ENCODE measurements at places on chromosomes 4 and X.

- no peak for DNase-seq
These were observed 44.1 kb downstream of the NAA11 start for GRCh38 chr4:79281566-79282359.

DNA sequence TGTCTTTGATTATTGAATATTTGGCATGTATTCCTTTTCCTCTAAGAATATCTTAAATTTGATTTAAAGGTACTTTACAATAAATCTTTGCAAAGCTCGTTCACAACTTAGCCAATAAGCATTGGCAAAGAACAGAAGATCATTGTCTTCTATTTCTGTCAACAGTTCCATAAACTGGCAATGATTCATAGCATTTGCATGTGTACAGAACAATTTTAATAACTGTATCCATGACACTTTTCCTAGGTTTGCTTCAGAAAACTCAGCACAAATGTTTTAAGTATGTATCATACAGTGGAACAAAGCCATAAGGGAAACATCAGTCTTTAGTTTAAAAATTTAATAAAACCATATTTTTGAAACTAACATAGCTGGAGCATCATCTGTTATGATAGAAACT is 462.7 kb upstream of the RPS6KA3 start:
- DNase-seq = no peak

DNA sequence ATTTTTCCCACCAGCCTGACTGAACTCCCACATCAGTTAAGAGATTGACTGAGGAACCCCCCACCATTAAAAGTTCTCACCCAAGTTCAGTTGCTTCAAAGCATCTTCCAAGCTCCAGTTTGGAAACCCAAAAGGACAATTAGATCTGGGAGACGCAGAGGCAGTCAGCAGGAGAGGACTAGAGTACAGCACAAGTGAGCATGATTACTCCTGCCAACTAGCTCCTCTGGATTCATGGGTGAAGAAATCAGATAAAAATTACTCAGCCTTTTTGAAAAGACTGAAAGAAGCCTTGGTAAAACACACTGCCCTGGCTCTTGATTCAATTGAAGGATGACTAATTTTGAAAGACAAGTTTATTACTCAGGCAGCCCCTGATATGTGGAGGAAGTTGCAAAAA is 297.5 kb downstream of the ADAM29 start:
- no peak for DNase-seq

DNA sequence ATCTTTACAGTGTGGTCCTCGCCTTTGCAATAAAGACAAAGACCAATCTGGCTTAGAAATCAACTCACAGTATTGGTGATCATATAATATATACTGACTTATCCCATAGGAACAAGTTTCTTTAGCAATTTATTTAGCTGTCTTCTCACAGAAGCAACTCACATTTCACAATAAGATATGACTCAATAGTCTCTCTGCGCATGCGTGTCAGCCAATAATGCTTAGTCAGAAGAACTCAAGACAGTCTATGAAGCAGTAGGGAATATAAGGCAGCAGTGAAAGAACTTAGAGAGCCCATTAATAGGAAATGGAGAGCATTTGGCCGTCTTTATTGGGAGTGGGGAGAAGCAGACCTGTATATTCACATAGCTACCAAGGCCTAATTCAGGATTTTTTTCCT is 216.7 kb downstream of the IL13RA2 start:
- DNase-seq = peak; percentile 1

GRCh38 chrX:314781-315595 is 3.6 kb downstream of the GTPBP6 start:
- no peak for DNase-seq

DNA sequence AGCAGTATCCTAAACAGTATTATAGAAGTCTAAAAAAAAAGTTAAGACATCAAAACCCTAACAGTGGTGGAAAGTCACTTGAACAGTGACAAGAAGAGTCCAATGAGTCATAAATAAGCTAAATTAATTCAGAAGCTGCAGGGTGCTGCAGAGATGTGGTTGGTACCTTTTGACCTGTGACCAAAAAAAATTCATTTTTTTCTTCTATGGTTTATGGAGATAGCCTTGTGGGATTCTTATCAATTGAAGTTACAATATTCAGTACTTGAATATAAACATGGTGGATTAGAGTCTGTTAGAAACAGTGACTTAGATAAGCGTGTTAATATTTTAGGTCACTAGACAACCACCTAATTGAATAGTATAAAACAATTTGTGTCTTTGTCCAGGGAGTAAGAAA is 35.4 kb downstream of the CCSER1 start:
- DNase-seq = no peak

- no peak for DNase-seq
These were observed 21.2 kb upstream of the FAM156A start for GRCh38 chrX:52979568-52979967.

- peak; percentile 9 for DNase-seq
These were observed 2.8 kb upstream of the SEL1L3 start for GRCh38 chr4:25865586-25865985.

DNA sequence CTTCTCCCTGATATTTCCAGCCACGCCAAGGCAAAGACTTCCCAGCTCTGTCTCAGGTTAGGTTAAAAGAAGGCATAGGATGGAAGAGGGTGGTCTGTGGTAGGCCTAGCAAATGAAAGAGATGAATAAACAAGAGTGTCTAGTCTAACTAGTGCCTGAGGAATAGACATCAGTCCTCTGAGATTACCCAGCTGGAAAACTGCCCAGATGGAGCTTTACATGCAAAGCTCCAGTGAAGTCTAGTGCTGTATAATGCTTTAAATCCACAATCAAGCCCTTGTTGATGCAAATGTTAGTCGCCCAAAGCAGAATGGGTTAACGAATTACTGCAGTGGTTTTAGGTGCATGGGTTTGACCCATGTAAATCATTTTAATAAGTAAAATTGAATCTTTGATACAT is 24.8 kb upstream of the GUCY1B1 start:
- peak; percentile 91 for DNase-seq

DNA sequence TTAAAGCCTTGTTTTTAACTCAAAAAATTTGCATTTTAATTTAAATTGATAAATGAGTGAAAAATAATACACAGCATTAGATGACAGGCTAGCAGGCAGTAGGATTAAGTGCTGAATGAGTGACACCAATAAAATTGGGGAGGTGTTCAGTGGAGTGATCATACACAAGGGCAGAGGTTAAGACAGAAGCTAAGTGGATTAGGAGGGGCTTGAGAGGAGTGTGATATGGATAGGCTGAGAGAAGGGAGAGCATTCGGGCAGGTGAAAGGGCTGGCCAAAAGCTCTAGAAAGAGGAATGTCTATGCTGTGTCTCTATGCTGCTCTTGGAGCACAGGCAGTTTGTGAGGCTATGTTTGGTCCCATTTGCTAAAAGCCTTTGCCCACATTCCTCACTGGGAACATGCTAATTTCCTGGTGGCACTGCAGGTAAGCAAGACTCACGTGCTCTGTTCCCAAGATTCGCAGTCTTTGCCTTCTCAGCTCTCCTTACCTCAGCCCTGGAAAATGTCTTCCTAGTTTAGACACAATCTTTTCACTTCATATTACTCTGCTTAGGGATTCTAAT is 52.8 kb upstream of the CCSER1 start:
- peak; percentile 91 for DNase-seq

DNA sequence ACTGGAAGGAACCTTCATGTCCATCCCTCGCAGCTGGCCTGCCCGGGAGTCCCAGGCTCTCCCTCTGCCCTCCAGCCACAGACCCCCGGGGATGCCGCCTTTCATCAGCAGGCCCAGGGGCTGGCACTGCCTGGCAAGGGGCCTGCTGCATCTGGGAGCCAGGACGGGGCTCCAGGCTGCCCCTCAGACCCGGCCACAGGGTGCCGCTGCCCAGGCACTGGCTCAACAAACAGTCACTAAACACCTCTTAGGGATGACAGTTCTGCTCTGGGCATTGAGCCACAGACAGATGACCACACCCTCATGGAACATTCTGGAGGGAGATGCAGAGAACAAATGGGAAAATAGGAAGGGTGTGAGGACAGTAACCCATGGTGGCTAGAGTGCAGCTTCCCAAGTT is 109.3 kb downstream of the HMX1 start:
- DNase-seq = no peak

DNA sequence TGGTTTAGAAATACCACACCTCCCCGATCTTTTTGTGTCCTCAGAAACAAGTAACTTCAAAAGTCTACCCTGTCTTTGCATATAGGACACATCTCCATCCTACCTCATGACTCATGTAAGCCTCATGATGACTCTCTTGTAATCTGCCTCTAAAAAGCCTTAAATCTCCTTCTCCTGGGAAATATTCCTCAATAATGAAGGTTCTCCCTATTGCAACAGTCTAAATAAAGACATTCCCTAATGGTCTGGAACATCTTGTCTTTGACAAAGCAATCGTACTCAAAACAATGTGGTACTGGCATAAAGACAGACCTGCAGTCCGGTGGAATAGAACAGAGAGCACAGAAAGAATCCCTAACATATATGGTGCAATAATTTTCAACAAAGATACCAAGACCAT is 257.7 kb downstream of the OPHN1 start:
- no peak for DNase-seq
